Renal cortex interstitium (tissue), 15 donors: ENCODE measurements at places on chromosomes 2 and 18.

DNA sequence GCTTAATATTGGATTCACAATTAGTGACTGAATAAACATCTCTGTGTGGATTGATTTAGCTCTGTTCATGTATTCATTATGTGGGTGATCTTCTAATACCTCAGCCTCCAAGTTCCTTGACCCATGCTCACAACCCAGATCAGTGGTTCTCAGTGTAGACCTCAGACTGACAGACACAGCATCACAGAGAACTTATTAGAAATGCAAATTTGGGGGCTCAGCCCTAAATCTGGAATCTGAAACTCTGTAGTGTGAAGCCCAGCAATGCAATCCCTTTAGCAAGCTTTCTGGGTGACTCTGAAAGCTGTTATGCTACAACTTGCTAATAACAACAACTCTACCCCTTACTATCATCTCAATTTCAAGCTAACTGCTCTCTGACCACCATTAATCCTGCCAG lies 273.1 kb upstream of the FANCL start:
- no peak for DNase-seq

- no peak for DNase-seq
Observed at GRCh38 chr2:118123561-118124232, 35.4 kb downstream of the INSIG2 start.

- no peak for DNase-seq
Observed at GRCh38 chr2:222859786-222860612, 837 bp upstream of the ACSL3 start.

DNA sequence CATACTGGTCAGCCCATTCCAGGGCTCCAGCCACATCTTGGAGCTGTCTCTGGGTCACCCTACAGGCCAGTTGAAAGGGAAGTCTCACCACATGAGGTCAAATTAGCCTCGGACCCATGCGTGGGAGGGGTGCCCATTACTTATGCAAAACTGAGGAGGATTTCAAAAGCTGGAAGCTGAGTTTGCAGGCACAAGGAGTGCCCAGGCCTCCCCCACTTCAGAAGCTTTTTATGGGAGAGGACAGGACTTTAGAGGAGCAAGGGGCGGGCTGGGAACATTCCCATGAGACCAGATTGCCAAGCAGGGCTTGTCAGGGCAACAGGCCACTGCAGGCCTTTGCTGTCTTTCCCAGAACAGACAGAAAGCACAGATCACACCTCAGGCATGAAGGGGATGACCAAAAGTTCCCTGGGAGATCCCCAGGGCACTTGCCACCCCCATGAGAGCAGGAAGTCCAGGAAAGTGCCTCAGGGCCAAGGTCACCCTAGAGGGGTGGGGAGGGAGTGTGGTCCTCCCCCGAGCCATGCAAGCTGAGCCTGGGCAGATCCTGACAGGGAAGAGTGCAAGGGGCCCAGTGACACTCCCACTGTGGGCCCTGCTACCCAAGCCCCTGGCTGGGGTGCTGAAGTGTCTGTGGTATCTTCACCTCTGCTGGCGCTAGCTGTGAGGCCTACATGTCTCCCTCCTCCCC lies 267.7 kb downstream of the BCL11A start:
- DNase-seq: no peak

DNA sequence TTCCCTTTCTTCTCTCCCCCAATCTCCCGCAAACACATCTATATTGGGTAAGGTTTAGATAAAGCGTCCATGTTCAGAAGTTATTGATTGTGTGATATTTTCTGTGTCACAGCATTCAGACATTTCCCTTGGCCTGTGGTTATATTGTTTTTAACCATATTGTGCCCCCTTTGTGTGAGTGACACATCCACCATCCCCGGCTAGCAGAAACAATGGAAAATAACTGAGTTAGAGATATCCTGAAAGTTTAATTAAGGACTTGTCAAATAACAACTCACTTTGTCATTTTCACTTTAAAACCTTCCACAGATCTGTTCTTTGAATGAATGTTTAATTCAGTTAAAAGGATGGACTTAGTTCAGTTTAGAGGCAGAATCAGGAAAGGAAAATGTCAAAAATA lies 151.0 kb downstream of the KCNJ3 start:
- no peak for DNase-seq

- no peak for DNase-seq
Observed at GRCh38 chr2:128690431-128690830, 371.8 kb upstream of the HS6ST1 start.

DNA sequence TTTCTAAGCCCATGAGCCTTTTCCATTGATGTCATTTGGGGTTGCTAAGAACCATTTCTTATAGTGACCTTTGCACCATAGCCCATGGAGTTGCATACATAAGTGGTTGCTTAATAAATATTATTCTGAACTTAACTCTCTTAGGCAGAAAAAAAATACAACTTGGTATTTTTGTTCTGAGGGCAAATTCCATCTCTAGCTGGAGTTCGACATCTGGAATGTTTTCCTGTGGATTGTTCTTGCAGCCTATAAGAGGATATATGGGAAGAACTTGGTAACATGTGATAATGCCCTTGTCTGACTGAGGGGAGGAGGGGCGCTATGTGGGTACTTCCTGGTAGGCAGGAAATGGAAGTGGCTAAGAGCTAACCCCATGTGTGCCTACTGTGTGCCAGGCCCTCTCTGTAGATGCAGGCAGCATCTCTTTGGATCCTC lies 20.7 kb downstream of the IGFBP2 start:
- no peak for DNase-seq

DNA sequence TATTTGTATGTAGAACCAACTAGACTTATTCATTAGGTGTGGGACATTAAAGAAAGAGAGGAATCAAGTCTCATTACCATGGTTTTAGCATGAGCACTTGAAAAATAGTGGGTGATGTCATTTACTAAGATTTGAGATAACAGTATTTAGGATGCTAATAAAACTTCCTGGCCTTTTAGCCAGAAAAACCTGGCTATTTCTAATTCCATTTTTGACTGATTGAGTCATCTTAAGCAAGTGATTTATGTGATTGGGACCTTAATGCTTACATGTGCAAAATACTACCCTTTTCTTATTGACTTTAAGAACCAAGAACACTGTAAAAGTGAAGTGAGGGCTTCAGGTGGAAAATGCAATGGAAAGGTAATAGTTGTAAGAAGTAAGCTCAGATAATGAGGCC lies 196.8 kb upstream of the SESTD1 start:
- DNase-seq: no peak

GRCh38 chr18:47604021-47604420 lies 326.4 kb downstream of the SMAD2 start:
- no peak for DNase-seq

DNA sequence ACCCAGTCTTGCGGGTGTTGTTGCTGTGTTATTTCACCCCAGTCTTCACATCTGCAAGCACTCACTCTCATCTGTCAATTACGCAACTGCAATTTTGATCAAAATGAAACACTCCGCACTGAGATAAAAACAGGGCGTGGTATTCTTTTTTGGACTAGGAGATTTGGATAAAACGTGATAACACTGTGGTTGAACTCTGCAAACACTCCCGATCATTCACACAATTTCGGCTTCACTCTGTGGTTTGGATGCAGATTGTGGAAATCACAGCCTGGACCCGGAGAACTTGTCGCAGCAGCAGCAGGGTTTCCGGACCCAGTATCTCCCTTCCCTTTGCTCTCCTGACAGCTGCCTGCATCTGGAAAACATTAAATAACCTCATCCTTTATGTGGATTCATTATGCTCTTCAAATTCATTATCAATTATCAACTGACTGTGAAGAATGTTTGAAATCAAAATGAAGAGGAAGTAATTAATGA lies 49.4 kb upstream of the APCDD1 start:
- DNase-seq: no peak

GRCh38 chr18:23169673-23170044 lies 34.4 kb downstream of the CABLES1 start:
- DNase-seq: no peak

GRCh38 chr18:79921984-79922965 lies 29.2 kb downstream of the SLC66A2 start:
- no peak for DNase-seq

DNA sequence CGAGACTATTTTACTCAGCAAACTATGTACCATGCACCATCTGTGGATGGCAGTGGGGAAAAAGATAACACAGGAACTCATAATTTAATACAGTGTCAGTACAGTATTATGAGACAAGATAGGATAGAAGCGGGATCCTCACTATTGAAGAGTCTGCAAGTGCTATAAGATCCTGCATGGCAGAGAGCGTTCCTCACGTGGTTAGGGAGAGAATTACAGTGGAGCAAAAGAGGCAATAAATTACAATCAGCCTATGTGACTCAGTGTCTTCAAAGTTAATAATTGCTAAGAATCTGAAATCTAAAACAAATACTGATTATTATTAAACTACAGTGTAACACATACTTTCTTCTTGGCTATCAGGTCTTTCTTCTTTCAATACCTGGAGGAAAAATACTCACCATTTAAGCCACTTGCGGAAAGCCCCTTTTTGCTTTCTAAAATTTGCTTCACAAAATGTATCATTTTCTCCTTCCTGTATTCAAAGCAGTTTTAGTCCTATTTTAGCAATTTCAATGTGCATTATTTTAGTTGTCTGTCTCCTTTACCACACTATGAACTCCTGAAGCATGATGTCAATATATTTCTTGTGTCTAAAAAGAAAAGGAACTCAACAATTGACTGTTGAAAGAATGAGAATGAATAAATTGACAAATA lies 342.9 kb downstream of the SPAG16 start:
- DNase-seq: no peak

- no peak for DNase-seq
Observed at GRCh38 chr2:143877876-143878530, 641.9 kb downstream of the ZEB2 start.

DNA sequence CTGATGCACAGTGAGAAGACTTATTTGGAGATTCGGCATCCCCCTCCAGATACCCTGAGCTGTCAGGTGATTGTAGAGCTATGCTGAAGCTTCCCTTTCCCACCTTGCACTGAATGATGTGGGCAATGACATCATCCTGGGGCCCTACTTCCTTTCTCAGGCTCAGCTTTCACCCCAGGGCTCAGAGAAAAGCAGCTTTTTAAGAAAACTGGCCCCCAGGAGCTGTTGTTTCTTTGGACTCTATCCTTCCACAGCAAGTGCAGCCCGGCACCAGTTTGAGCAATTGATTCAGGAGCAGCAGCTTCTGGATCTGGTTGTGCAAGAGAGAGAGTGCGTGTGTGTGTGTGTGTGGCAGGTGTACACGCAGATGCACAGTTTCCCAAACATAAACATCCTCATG lies 251.3 kb downstream of the ANAPC1 start:
- no peak for DNase-seq

GRCh38 chr18:67194886-67195285 lies 321.6 kb downstream of the DSEL start:
- no peak for DNase-seq

DNA sequence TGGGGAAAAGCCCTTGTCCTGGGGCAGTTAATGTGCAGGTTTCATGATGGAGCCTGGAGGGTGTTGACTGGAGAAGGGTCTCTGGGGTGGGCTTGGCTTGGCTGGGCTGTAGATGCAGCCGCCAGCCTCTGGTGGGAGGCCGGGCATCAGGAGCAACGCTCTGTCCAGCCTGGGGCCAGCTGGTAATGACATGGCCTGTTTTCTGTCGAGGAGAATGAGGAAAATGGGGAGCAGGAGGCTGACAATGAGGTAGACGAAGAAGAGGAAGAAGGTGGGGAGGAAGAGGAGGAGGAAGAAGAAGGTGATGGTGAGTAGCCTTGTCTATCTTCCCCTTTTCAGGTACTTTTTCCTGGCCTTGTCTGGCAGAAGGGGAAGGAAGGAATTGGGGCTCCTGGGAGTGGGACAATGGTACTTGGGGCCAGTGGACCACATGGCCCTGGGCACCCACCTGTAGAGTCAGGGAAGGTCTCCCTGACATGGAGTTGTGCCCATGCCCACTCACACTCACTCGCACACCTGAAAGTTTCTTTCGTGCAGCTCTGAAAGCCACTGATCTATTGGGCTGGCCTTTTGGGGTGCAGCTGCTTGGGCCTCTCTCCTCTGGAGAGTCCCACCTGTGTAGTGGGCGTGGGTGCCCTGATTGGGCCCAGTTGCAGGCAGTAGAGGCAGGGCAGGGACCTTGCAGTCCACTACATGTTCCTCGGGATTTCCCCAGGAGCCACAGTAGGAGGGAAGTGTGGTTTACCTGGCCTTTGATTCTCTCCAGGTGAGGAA lies 3.5 kb downstream of the PTMA start:
- DNase-seq: no peak

- DNase-seq: no peak
Observed at GRCh38 chr2:15736396-15737180, 144.9 kb downstream of the DDX1 start.

DNA sequence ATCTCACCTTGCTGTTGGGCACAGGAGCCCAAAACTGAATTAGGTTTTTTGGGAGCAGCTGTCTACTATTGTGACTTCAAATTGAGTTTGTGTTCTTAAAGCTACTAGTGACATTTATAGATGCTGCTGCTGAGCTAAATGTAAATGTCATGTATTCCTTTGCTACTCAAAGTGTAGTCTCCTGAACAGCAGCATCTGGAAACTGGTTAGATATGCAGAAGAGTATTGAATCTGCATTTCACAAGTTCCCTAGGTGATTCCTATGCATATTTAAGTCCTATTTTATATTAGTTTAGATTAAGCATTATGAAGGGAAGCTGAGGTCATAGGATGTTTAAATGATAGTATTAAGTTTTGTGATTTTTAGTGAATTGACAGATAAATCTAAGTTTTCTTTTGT lies 67.5 kb downstream of the RAB3GAP1 start:
- no peak for DNase-seq

DNA sequence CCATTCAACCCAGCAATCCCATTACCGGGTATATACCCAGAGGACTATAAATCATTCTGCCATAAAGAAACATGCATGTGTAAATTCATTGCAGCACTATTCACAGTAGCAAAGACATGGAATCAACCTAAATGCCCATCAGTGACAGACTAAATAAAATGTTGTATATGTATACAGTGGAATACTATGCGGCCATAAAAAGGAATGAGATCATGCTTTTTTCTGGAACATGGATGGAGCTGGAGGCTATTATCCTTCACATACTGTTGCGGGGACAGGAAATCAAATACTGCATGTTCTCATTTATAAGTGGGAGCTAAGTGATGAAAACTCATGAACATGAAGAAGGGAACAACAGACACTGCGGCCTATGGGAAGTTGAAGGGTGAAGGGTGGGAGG lies 65.1 kb downstream of the EHBP1 start:
- DNase-seq: no peak
